ENCODE measurements at places on chromosomes 3 and 15. TPM values are rescaled to one million over a fixed set of nuclear protein-coding genes. Genes with fewer than 3 reads are reported as not detected.

The FBXW12 gene
- polyA plus RNA-seq: 0.77 TPM

The NR1I2 gene
- polyA plus RNA-seq: 1.1 TPM

The ANKRD34C gene
- 0.05 TPM for polyA plus RNA-seq

The ROBO2 gene
- 89.9 TPM for polyA plus RNA-seq

The SMCO1 gene
- not detected for polyA plus RNA-seq

The VGLL3 gene
- polyA plus RNA-seq: 4.0 TPM

The ECE2 gene
- not detected for polyA plus RNA-seq

The THRB gene
- polyA plus RNA-seq: 23.3 TPM

The CIDEC gene
- 0.17 TPM for polyA plus RNA-seq

DNA sequence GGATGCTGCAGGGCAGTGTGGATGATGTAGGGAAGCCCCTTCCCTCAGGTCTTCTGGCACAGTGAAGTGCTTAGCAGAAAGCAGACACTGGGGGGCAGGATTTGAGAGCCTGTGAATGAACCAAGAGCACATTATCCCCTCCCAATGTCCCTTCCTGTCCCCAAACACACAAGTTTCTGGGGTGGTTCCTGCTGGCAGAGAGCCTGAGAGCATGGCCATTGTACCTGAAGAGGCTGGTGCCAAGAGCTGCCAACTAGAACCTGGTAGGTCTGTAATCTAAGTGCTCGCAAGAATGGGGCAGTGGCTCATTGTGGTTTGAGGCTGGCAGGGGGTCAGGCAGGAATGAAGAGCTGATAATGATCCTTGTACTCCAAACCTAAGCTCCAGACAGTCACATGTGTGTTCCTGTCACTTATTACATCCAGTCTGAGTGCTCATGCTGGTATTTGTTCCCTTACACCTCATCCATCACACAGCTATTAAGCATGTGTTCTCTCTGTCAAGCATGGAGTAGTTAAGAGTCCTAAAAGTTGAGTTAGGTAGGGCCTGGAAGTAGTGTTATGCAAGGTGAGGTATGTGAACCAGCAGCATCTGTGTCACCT is 6.7 kb upstream of the CCR1 start:
- no peak for DNase-seq

DNA sequence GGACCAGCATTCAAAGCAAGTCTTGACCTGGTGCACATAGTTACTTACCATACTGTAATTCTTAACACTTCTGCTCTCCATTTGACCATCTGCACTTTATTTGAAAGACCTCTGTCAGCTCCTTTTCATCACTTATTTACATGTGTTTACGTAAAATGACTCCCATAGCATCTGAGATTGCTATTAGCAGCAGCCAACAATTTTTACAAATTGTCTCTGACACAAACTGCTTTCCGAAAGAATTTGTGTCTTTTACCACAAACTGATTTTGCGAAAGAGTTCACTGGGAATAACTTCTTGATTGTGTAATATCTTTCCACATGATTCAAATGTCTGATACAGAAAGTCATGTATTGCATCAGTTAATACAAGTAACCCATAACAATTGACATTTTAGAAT is 144.1 kb upstream of the PEX5L start:
- no peak for DNase-seq

DNA sequence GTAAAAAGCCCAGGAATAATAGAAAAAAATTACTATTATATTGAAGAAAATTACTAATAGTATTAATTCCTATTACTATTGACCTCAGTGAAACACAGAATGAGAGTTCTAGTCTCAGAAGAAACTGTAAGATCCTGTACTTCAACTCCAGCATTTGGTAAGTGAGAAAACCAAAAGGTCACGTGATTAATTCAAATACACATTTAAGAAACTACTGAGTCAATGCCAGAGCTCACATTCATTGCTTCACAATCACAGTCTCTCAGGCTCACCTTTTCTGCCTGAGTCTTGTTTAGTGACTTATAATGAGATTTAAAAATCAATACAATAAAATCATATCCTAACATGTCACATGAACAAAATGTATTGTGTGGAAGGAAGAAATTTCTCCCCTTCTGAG is 556.1 kb downstream of the FGF12 start:
- no peak for DNase-seq

DNA sequence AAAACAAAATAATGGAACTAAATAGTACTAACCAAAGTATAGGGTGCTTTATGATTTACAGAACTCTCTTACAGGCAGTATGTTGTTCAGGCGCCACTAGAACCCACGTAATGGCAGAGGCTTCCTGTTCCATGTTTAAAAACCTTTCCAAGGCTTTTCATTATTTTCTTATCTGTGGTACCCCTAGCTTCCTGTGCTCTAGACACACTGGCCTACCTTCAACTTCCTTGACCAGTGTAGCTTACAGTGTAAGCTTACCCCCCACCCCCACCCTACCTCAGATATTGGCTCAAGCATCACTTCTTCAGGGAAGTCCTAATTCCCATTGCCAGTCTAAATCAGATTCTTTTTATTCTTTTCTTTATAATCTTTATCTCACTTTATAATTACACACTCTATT is 2.9 kb downstream of the NR2C2 start:
- no peak for DNase-seq

GRCh38 chr15:72163719-72164118 is 33.9 kb downstream of the GRAMD2A start:
- no peak for DNase-seq

DNA sequence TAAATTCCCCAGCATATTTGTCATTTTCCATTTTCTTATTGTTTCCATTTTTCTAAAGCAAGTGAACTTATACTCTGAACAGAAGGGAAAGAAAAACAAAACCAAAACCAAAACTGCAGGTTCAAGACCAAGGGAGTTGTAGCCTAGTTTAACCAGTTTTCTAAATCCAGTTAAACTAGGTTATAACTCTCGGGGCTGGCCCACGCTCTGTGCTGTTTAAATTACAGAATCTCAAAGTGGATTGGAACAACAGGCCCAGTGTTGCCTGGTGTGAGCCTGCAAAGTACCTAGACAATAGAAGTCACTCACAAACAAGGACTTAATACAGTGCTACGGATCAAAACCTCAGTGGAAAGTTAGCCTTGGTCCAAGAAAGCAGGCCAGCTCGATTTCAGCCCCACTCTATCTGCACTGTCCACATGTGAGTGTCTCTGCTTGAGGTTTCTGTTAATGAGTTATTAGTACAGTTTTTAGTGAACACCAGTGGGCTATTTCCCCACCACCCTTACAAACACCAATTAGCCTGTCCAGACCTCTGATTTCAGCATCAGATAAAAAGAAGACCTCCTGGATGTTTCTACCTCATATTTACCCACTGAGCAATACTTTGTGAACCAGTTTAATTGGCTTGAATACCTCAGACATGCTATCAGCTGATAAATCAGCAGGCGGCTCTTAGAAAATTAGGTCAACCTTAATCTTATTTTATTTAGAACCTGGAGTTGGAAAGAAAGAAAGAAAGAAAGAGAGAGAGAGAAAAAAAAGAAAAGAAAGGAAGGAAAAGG is 93.8 kb upstream of the PDZRN3 start:
- no peak for DNase-seq

GRCh38 chr15:101504373-101504772 is 14.9 kb upstream of the PCSK6 start:
- no peak for DNase-seq

- no peak for DNase-seq
Measured at GRCh38 chr15:61036136-61036535, 193.0 kb downstream of the RORA start.

- DNase-seq: no peak
Measured at GRCh38 chr3:18778598-18778997, 353.5 kb upstream of the SATB1 start.

DNA sequence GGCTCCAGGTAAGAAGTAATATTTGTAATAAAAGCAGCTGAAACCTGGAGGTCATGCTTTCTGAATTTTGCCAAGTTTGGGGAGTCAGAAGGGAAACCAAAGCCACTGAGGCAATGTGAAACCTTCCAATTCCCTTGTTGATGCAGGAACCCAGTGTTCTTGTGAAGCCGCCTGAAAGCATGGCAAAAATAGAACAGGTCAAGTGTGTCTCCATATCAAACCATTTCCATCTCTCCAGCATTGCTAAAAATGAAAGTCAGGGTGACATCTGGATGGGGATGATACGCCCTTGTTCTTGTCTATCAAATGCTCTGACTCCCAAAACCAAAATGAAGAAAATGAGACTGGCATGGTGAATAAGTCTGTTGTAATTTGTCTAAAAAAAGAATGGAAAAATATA is 362.5 kb downstream of the VPS13C start:
- DNase-seq: no peak

DNA sequence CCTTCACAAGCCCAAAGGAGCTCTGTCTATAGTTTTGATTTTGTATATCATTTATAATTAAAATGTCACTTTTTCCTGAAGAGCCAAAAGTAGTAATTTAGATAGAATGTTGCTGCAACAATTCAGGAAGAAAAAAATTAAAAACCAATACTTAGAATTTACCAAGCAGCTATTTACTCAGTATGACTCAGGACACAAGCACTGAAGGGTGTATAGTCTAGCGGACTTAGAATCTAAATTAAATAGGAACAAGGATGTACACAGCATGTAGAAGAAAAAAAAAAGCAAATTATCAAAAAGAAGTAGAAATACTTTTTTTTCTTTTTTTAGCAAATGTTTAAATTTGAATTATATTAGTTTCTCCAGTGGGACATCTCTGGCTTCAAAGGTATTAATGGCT is 31.6 kb downstream of the PGBD4 start:
- no peak for DNase-seq

DNA sequence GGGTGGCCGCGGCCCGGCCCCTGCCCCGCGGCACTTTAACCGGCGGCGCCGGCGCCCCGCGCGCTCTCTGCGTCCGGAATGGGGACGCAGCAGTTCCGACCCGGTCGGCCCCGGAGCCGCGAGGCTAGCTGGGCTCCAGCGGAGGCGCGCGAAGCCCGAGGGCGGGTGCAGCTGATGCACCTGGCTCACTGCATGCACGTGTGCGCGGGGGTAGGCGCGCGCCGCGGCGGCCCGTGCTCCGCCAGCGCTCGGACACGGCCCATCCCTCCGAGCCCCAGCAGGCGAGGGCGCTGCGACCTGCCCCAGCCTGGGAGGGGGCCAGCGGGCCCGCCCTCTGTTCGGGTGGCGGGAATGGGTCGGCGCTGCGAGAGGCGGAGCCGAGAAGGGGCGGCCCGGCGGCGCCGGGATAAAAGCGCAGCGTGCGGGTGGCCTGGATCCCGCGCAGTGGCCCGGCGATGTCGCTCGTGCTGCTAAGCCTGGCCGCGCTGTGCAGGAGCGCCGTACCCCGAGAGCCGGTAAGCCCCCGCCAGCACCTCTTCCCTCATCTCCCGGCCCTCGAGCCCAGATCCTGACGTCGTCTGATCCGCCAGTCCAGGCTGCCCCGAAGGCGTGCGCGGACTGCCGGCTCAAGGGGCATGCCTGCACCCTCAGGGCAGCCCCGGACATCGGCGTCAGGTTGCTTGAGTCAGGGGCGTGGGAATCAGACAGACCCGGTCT is at the start of the genes CHDH and IL17RB:
TSS of gene CHDH (minus strand) at position 286 of the 717 bp plus-strand sequence. CDS start 22,411 bp downstream, outside the sequence.
TSS of gene IL17RB (plus strand) at position 435 of the 717 bp plus-strand sequence. CDS start at position 456, 21 bp downstream.
- DNase-seq: peak; percentile 48

DNA sequence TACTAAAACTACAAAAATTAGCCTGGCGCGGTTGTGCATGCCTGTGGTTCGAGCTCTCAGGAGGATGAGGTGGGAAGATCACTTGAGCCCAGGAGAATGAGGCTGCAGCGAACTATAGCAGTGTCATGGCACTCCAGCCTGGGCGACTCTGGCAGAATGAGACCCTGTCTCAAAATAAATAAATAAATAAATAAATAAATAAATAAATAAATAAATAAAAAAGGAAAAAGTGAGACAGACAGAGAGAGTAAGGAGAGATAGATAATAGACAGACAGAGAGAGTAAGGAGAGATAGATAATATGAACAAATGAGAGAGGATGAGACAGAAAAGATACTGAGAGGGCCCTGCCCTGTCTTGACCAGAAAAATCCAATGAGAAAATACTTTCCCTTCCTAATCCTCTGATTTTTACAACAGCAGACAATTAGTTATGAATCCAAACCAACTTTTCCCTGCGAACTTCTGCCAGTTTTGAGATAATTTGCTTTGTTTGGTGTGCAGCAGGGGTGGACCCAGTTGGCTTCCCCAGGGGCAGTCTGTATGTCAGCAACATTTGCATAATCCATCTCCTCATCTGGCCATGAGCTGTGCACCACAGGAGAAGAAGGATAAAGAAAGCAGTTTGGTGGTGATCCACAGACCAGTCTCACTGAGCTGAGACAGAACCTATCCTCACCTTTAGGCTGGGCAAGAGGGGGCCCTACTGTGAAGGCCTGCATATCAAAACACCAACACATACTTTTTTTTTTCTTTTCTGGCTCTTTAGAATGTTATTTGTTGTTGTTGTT is 288.5 kb upstream of the WNT5A start:
- no peak for DNase-seq

- DNase-seq: no peak
Measured at GRCh38 chr3:57977818-57978235, 30.4 kb upstream of the FLNB start.

DNA sequence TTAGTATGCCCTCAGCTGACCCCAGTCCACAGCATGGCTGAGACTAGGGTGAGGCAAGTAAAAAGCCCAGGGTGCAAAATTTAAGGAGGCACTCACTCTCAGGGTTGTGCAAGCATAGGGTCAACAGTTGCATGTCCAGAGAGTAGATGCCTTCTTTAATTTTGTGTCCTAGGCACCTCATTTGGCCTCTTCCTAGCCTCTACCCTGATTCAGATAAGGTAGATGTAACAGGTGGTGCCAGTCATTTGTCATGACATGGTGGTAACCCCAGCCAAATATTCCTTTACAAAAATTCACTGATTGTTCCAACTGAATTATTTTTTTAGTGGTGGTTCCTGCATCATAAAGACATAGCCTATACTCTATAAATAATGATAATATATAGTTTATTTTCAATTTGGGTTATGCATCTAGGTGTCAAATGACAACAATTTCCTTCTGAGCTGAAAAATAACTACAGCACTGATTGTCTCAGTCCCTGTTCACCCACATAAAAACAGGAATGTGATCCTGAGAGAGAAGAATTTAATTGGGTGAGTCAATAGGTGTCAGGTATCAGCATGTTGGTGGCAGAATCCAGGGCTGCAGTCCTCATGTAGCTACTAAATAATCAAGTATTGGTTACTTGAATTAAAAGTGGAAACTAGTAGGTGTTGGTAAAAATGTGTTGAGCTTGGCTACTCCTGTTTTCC is 44.2 kb upstream of the TIPARP start:
- no peak for DNase-seq

- no peak for DNase-seq
Measured at GRCh38 chr3:67009716-67010115, 11.6 kb downstream of the KBTBD8 start.

DNA sequence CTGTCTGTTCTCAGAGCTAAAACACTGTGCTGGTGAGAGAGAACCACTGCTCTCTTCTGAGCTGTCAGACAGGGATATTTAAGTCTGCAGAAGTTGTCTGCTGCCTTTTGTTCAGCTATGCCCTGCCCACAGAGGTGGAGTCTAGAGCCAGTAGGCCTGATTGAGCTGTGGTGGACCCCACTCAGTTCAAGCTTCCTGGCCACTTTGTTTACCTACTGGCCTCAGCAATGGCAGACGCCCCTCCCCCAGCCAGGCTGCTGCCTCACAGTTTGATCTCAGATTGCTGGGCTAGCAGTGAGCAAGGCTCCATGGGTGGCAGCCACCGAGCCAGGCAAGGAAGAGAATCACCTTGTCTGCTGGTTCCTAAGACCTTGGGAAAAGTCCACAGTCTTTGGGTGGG is 21.0 kb upstream of the CACNA1D start:
- no peak for DNase-seq

Measured in renal cortex interstitium (tissue), 15 donors.